Testis (tissue), 5 donors: ENCODE measurements at places on chromosomes 6 and 20.

DNA sequence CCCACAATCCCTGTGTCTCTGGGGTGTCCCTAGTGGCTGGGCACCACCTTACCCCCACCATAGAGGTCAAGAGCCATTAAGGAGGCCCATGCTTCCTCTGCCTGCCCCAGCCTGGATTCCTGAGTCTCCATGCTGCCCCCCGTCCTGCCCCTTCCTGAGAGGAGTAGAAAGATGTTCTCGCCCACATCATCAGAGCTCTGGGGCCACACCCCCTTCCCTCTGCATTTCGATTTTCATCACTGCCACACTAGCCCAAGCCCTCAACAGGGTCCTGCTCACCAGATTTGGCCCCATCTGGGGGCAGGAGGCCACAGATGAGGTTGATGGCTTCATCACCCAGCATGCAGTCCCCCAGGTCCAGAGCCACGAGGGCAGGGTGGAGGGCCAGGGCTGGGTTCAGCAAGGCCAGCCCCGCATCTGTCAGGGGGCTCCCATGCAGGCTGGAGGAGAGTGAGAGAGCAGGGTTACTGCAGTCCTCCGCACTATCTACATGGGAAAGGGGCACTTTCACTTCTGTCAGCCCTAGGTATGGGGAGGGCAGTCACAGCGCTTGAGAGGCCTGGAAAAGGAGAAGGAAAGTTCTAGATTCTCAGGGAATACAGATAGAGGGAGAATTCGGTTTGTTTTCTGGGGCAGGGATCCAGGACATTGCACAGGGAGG is 1.5 kb downstream of the LRRC73 start:
- no peak for DNase-seq

DNA sequence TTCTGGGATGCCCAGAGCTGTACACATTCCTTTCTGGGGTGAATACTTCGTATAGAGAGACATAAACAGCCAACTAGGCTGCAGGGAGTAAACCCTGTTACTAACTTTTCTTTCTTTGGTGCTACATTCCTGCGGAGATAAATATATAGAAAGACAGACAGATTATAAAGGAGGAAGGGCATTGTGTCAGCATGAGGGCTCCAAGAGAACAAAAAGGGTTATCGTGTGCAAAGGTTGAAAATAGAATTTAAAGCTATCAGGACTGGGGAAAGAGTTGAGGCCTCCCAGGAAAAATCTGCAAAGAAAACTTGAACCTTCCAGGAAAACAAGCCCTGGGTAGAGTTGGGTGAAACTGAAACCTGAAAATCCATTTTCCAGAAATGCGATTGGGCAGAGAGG is 68.0 kb downstream of the TMEM170B start:
- DNase-seq = no peak

DNA sequence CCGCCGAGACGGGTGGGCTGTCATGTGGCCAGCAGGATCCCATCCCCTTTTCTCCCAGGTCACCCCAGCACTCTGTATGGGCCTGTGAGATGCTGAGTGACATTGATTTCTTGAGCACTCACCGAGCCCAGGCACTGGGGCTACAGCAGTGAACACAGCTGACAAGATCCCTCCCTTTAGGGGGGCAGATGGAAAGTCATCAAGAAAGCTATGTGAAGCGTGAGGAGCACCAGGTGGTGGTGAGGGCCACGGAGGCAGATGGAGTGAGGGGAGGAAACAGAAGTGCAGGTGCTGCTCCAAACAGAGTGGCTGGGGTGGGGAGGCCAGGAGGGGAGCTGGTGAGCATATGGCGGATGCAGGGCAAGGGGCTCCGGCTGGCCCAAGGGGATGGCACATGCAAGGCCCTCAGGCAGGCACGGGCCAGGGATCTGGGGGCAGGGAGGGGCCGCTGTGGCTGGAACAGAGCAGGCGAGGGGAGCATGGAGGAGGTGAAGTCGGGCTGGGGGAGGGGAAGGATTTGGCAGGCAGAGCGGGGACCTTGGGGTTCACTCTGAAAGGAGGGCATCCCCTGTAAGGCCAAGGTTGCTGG is 184.0 kb downstream of the BMP7 start:
- DNase-seq = no peak

GRCh38 chr20:19552221-19553180 is 205.6 kb upstream of the RIN2 start:
- peak; percentile 79 for DNase-seq

- no peak for DNase-seq
These were observed 8.7 kb upstream of the PLTP start for GRCh38 chr20:45920462-45921336.

- no peak for DNase-seq
These were observed 15.0 kb upstream of the DTNBP1 start for GRCh38 chr6:15677822-15678221.

DNA sequence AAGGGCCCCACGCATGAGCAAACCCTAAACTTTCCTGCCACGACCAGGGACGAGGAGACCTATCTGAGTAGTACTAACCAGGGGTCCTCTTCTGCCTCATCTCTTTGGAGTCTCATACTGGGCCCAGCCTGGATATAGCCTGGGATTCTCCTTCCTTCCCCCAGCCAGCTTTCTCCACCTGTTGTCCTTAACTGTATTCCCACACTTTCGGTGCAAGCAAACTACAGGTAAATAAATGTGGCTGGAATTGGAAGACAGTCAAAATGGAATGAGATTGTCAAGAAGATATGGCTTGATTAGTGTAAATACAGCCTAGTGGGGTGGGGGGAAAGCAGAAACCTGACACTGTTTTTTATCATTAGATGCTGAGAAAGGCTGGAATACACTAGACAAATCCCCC is 23.5 kb upstream of the LY86 start:
- no peak for DNase-seq

DNA sequence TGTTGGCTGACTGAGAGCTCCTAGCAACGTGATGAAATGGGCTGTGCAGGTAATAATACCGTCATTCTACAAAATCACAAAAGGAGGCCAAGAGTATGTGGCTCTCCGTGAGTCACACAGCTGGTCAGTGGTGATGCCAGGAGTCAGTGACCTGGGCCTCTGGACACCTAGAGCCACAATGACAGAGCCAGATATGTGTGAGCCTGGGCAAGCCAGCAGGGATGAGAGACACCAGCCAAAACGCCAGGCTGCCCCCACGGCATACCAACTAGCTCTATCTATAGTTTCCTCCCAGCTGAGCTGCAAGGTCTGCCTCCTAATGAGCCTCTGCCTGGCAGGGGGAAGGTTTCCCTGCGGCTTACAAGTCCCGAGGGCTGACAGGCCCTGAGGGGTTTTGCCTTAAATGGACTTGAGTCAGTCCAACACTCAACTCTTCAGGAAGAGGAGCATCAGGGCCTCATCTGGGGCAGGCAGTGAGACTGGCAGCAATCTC is 70.0 kb downstream of the CPNE5 start:
- DNase-seq = no peak

DNA sequence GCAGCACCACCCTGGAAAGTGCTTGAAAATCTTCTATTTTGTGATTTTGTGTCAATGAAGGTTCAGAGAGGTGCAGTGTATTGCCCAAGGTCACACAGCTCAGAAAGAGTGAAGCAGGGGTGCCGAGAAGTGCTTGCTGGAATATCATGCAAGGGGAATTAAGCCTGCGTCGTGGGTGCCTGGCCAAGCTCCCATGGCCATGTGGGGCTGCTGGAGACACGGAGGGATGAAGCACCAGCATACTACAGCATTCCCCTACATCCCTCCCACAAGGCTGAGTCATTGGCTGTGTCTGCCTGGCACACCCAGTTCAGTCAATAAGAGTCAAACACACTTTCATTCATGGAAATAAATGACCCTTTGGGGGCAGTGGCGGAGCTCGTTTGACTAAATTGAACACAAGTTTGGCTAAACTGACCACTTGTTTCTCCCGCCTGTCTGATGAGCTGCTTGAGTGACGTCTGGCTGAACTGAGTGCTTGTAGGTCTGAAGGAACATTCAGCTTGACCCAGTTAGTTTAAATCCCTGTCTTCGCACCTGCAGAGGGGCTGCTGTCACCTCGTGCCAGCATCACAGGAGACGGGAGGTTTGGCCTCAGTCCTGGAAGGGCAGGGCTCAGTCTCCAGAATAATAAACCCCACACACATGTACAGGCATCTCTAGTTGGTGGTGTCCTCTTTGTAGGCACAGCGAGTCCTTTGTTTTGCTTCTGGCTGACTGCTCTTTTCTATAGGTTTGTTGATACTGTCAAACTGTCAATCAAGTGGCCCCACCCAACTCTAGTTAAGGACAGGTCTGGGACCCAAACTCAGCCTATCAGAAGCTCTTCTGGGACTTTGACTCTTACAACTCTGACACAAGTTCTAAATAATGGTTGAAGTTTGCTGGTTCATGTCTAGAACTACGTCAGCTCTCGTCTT is 8.4 kb upstream of the TGM2 start:
- no peak for DNase-seq

DNA sequence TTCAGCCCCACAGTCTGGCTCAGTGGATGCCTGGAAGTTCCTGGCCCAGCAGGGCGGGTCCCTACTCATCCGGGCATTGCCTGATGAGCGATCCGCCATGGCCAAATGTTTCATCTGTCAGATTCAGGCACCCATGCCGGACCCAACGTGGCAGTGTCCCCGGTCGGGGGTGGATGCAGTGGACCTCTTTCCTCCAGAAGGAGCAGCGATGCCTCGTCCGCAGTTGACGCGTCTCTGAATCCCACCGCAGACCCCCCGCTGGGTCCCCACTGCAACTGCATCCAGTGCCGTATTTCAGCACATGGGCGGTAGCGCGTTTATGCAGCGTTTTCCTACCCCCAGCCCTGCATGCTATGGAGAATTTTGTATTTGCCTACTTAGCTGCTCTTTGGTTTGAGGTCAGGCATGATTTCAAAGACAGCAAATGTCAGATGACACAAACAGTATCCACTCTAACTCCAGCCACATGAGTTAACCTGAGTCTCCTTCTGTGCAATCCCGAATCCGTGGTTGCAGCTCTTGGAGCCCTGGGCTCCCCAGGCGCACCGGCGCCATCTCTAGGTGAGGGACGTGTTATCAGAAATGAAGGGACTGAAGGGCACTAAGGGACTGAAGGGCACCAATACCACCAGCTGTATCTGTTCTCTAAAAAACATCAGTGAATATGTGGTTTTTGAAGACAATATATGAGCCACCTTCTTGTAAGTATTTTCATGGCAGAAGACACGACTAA is 72.6 kb upstream of the THBS2 start:
- no peak for DNase-seq

DNA sequence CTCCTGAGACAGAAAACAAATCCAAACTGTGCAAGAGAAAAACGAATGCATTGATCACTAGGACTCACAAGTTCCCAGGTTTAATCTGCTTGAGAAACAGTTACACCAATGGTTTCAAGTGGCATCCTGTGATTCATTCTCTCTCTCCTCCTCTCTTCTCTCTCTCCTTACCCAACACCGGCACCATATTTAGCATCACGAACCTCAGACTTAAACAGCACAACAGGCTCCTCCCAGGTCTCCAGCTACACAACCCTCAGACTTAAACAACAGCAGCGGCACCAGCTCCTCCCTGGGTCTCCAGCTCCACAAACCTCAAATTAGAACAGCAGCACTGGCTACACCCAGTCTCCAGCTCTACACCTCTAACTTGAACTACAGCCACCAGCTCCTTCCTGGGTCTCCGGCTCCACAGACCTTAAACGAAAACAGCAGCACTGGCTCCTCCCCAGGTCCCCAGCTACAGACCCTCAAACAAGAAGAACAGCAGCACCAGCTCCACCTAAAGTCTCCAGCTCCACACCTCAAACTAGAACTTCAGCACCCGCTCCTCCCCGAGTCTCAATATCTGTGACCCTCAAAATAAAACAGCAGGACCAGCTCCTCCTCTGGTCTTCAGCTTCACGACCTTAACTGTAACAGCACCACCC is 355.9 kb downstream of the PREX1 start:
- no peak for DNase-seq

DNA sequence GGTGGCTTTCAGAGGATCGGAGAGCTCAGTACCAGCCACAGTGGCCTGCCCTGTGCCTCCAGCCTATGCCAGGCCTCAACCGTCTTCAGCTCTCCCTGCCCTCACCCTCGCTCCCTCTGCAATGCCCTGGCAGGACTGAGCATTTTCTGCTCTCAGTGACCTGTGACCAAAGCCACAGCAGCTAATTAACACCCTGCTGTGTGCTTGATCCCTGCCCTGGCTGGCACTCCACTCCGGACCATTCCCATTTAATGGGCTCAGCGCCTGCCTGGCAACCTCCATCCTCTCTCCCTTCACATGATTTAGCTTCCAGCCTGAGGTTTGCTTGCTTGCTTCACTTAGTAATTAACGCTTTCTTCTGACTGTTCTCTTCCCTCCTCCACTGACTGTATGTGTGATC is 287.5 kb downstream of the LRFN2 start:
- DNase-seq = no peak

- no peak for DNase-seq
These were observed 3.1 kb upstream of the TAB2 start for GRCh38 chr6:149314325-149314905.

GRCh38 chr6:117906507-117906957 is 532 bp upstream of the SLC35F1 start:
- DNase-seq = no peak

DNA sequence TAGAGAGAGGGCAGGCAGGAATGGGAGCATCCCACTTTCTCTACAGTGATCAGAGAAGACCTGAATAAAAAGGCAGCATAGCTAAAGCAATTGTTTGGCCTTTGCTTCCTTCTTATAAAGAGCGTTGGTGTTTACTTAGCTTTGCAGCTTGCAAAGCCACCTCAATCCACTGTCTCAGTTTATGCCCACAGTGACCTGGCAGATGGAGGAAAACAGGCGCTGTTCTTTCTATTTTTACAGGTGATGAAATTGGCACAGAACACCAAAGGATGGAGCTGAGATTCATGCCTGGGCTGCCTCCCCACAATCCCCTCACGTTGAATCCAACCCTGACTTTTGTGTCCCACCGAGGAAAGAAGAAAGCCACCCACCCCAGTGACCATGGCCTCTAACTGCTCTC is 130.5 kb downstream of the TTLL2 start:
- no peak for DNase-seq

- DNase-seq = no peak
These were observed 24.2 kb downstream of the RNASET2 start for GRCh38 chr6:166932116-166932515.

GRCh38 chr20:49896204-49896603 is 19.1 kb downstream of the SPATA2 start:
- no peak for DNase-seq

DNA sequence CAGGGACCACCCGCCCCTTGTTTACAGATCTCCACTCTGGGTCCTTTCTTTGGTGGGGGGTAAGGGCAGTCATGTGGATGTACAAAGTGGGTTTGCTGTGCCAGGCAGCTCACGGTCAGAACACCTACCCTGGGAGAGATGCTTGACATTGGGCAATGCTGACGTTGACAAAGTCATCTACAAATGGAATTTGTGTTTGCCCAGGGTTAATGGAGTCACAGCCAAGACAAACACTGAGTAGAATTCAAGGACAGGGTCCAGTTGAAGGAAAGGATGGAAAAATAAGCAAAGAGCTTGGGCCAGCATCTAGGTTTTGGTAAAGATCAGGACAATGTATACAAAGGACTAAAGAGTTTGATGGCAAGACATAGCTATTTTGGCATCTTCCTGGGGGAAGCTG is 54.7 kb downstream of the MOCS1 start:
- no peak for DNase-seq

GRCh38 chr6:12328701-12329100 is 38.5 kb downstream of the EDN1 start:
- DNase-seq = no peak

- DNase-seq = no peak
These were observed 54.7 kb downstream of the NDUFAF5 start for GRCh38 chr20:13839421-13840092.

GRCh38 chr6:81589465-81590313 is 162.8 kb downstream of the TENT5A start:
- DNase-seq = no peak
